NCI-H524 treated with DMSO at 0.1 percent for 48 hours (cell line): ENCODE measurements at places on chromosomes 1 and 21.
A peak's percentile ranks its signal among the peaks of the same experiment; 100 is the strongest.

DNA sequence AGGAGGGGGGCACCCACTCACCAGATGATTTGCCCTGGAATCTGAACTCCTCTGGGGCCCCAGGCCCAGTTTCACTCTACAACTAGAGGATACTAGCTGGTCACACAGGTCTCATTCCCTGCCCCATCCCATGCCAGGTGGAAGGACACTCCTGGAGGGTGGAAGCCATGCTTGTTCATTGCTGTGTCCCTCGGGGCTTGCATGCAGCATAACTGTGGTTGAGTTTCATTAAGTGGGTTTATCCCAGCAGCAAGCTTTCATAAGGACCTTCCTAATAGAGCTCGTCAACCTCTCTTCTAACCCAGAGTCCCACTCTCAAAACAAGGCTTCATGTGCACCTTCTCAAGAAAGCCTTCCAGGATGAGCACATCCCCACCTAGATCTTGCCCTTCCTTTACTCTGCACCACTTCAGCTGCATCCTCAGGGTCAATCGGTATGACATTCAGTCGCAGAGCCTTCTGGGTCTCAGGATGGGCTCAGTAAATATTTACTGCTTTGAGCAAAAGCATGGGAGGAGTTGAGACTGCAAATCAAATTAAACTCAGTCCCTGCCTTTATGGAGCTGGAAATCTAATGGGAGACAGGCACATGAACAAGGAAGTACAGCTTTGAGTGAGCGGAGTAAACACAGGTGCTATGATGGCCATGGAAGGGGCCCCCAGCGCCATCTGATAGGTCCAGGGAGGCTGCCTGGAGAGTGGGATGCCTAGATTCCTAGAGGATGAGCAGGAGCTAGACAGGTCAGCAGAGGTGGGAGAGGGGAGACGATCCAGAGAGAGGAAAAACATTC, 32.3 kb downstream of the LAMB3 start:
- DNase-seq: no peak

DNA sequence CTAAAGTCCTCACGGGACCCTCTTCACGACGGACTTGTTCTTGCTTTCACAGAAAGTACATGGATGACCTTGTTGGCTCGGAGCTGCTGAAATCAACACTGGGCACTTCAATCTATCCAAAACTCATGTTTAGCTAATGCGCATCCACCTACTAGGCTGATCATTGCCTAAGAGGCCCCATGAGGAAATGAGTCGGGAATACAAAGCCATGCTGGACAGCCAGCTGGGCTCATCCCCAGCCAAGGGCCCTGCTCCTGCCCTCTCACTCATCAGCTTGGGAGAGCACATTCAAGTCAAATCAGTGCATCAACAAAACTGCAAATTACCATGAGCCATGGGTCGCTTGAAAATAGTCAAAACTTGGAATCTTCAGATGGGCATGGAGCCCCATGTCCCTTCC, 14.8 kb upstream of the HEYL start:
- no peak for DNase-seq

DNA sequence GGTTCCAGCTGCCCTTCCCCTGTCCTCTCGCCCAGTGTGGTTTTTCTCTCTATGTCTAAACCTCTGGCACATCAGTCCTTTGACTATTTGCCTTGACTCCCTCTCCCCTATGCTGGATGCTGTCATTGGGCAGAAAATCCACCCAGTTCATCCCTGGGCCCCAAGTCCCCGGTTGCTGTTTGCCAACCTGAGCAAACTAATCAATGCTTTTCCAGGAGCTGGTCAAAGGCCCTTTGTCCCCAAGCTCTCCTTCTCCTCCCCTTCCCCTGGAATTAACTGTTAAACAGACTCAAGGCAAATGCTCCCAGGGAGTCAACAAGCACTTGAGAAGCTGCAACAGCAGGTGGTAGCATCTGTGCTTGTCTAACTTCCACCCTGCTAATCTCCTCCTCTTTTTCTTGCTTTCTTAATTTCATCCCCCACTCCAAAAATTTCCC, 102.7 kb downstream of the LMX1A start:
- peak; percentile 92 for DNase-seq

DNA sequence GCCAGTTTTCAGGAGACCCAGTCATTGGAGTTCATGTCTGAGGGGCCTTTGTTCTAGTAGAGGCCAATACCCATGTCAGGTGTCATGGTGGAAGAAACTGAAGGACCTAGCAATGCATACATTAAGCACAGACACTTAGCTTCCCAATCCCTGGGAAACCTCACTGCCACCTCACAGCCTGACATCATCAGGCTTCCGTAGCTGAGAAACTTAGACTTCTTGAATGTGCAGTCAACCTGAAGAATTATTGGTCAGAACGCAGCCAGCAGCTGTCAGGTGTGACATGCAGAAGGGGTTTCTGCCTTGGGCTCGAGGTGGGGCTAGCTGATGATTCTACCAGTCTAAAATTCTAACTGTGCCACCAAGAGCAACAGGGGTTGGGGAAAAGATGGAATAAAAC, 1.9 kb upstream of the ITPKB start:
- no peak for DNase-seq

DNA sequence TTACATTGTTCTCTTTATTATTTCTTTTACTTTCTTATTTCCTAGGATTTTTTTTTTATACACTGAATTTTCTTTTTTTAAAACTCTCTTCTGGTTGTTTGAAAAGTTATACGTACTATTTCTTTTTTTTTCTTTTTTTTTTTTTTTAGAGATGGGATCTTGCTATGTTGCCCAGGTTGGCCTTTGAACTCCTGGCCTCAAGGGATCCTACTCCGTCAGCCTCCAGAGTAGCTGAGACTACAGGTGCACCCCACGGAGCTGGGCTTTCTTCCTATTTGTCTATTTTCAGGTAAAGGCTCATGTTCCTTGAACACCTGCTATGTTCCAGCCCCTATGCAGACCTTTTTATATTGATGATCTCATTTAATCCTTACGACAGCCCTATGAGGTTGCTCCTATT, 29.4 kb upstream of the DYRK1A start:
- no peak for DNase-seq

GRCh38 chr1:238176441-238176840, 285.7 kb upstream of the ZP4 start:
- DNase-seq: no peak

- DNase-seq: no peak
Observed at GRCh38 chr1:193413376-193413775, 227.0 kb upstream of the B3GALT2 start.

DNA sequence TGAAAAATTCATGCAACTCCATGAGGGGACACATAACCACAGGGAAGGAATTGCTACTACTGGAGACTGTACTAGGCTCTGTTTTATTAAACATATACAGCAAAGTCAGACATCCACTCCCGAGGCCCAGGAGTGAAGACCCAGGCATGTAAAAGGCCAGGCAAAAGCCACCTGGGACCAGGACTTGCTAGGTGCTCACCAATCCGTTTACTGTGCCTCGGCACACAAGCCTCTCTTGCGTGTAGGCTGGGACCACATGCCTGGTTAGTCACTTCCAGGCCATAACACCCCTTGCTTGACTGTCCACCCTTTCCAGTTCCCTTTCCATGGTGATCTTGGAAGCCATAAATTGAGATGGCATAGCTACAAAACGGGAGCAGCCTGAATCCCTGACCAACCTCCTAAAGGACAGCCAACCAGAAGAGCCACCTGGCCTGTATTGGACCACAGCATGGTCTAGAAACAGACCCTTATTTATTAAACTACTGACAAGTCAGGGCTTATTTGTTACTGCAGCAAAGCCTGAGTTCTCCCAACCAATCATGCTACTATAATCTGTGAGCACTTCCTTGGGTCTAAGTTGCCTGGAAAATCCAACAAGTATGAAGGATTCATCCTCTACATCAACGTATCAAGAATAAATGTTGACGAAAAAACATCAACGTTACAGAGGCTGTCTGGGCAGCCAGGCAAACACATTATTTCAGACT, 39.7 kb downstream of the URB1 start:
- no peak for DNase-seq

- no peak for DNase-seq
Observed at GRCh38 chr1:165173818-165174217, 182.7 kb downstream of the LMX1A start.

GRCh38 chr1:7426780-7427604, 344.1 kb upstream of the VAMP3 start:
- no peak for DNase-seq

GRCh38 chr1:7373251-7373650, 397.8 kb upstream of the VAMP3 start:
- DNase-seq: no peak

- no peak for DNase-seq
Observed at GRCh38 chr21:36047139-36047538, 13.2 kb downstream of the SETD4 start.

- DNase-seq: no peak
Observed at GRCh38 chr1:31764312-31765040, at the start of gene ADGRB2. TSS of gene ADGRB2 (minus strand) at chr1:31764340. CDS start at chr1:31757221, 7,119 bp downstream.

- DNase-seq: peak; percentile 92
Observed at GRCh38 chr1:188170411-188170810, 1341.7 kb downstream of the PLA2G4A start.
